ENCODE measurements at places on chromosomes 7 and 10.

GRCh38 chr7:134034652-134035051 lies 92.5 kb upstream of the LRGUK start:
- DNase-seq, result no peak

DNA sequence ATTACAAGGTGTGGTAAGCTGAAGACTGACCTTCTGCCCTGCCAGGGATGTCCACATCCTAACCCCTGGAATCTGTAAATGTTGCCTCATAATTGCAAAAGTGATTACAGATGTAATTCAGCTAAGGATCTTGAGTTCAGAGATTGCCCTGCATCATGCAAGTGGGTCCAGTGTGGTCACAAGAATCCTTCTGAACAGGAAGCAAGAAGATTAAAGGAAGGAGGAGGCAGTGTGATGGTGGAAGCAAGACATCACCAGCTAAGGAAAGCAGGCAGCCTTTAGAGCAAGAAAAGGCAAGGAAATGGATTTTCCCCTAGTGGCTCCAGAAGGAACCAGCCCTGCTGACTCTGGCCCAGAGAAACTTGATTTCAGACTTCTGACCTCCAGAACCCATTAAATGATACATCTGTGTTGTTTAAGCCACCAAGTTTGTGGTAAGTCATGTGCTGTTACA lies 78.1 kb downstream of the USP6NL start:
- DNase-seq, result peak; percentile 13

- no peak for DNase-seq
These were observed 59.2 kb downstream of the PUS7 start for GRCh38 chr7:105462765-105463420.

DNA sequence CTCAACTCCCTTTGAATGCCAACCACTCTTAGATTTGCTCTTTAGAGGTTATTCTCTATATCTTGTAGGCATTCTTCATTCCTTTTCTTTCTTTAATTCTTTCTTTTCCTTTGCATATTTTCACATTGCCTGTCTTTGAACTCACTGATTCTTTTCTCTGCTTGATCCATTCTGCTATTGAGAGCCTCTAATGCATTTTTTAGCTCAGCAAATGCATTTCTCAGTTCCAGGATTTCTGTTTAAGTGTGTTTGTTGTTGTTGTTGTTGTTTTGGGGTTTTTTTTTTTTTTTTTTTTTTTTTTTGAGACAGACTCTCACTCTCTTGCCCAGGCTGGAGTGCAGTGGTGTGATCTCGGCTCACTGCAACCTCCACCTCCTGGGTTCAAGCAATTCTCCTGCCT lies 71.6 kb downstream of the FBXL13 start:
- no peak for DNase-seq

- no peak for DNase-seq
These were observed 25.1 kb upstream of the DDIT4 start for GRCh38 chr10:72248468-72249151.

DNA sequence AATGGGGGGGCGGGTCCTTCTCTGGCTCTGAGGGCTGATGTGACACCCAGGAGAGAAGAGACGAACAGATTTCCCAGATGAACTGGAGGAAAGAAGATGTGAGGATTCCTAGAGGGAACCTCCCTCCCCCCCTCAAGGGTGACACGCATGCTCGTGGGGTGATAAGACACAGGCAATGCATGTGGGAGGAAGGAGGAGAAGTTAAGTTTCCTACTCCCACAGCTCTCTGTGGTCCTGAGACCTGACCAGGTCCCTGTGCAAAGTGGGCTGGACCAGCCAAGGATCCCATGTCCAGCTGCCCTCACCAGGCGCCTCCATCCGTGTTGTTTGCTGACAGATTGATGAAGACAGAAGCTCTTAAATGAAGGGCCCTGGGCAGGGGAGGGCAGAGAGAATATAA lies 112.6 kb downstream of the SH3PXD2A start:
- no peak for DNase-seq

GRCh38 chr10:99443500-99443899 lies 13.1 kb upstream of the GOT1 start:
- DNase-seq, result no peak

DNA sequence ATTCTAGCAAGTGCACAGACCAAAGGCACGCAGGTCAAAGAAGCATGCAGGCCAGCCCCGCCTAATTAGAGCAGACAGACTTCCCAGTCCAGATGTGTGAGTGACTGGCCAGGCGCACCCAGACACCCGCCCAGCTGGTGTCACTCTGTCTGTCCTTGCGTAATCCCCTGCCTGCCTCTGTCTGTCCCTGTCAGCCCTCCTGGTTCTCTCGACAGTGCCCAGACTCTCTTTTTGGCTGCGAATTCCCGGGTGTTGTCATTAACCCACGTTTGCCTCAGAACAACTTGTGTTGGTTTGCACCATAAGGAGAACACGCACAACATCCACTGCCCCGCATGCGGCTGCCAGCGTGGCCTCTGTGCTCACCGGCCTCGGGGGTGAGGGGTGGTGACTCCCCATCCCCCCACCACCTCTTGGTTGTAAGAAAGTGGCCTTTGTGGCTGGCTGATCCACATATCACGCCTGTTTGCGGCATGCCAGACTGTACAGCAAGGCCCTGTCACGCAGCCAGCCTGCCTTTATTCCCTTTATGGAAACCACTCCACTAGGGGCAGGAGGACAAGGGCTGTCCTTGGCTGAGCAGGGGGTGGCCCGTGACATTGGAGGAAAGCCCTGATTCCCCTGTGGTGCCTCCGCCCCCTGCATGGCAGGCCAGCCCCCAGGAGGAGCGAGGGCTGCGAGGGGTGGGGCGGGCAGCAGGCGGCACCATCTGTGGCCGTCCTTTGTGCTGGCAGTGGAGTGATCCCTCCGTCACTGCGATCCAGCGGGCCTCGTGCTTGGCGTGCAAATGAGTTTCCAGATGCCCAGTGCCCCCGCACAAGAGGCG lies 72.8 kb upstream of the PPIF start:
- peak; percentile 45 for DNase-seq

- DNase-seq, result no peak
These were observed 76.9 kb upstream of the LANCL2 start for GRCh38 chr7:55288070-55288824.

DNA sequence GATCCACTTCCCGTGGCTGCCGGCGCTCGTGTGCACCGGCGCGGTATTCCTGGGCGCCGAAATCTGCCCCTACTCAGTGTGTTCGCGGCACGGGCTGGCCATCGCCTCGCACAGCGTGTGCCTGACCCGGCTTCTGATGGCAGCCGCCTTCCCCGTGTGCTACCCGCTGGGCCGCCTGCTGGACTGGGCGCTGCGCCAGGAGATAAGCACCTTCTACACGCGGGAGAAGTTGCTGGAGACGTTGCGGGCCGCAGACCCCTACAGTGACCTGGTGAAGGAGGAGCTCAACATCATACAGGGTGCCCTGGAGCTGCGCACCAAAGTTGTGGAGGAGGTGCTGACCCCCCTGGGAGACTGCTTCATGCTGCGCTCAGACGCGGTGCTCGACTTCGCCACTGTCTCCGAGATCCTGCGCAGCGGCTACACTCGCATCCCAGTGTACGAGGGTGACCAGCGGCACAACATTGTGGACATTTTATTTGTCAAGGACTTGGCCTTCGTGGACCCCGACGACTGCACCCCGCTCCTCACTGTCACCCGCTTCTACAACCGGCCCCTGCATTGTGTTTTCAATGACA lies 1.3 kb downstream of the CNNM1 start:
- no peak for DNase-seq

DNA sequence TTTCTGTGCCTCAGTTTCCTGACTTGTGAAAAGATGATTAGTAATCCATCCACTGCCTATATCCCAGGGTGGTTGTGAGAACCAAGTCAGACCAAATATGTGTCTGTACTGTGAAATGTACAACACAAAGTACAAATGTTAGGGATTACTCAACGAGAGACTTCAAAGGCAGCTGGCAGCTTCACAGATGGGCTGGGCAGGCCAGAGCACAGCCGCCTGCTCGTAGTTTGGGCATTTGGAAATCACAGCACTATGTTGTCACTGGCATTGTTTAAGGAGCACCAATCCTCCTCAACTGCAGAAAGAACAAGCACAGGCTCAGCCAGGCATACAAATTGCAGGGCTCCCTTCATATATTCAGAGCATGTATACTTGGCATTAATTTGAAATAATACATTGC lies 64.5 kb upstream of the C10orf90 start:
- DNase-seq, result no peak

DNA sequence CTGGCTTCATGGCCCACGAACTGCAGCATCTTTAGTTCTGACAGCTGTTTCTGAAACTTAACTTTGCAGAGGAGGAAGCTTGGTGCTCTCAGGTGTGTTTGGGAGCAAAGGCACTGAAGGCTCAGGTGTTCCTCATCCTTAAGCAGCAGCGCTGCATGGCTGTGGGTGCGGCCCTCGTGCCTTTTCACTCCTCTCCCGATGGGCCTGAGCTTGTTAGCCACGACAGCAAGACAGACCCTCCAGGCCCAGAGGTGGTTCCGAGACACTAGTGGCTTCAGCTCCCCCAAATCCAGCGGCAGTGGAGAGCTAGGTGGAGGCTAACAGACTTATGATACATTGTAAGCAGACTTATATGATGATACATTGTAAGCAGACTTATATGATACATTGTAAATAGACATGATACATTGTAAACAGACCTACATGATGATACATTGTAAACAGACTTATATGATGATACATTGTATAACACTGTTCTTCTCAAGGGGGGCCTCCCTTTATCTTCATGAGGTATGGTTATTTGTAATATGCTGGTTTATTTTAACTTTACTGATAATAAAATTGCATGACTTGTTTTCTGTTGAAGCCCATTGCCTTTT lies 14.1 kb downstream of the PFKP start:
- no peak for DNase-seq

DNA sequence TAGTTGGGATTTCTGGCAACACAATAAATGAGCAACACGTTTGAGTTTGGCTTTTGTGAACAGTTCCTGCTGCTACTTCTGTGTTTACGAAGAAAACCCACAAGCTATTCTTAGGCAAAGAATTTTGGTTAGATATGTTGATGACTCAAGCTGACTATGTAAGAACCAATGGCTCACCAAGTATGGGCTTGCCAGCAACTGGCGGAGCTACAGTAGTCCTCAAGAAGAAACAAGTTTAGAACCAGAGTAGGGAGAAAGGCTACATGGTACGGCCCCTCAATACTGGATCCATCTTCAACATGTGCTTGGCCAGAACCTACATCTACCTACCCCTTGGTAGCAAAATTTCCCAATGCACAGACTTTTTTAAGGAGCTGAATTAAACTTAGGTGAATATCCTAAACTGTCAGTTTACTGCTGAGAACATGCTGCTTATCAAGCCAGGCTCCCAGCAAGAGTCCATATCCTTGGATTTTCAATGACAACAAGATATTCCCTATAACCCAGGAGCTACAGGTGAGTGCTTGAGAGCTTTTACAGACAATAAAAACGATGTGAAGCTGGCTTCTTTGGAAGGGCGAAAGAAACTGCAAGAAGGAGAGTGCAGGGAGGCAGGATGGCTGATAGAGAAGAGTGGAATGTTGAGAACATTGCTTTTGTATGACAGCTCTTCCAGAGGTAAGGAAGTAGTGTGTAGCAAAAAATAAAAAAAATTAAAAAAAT lies 74.3 kb upstream of the ASAH2 start:
- peak; percentile 93 for DNase-seq

GRCh38 chr10:110791541-110792073 lies 80.1 kb upstream of the PDCD4 start:
- DNase-seq, result no peak

DNA sequence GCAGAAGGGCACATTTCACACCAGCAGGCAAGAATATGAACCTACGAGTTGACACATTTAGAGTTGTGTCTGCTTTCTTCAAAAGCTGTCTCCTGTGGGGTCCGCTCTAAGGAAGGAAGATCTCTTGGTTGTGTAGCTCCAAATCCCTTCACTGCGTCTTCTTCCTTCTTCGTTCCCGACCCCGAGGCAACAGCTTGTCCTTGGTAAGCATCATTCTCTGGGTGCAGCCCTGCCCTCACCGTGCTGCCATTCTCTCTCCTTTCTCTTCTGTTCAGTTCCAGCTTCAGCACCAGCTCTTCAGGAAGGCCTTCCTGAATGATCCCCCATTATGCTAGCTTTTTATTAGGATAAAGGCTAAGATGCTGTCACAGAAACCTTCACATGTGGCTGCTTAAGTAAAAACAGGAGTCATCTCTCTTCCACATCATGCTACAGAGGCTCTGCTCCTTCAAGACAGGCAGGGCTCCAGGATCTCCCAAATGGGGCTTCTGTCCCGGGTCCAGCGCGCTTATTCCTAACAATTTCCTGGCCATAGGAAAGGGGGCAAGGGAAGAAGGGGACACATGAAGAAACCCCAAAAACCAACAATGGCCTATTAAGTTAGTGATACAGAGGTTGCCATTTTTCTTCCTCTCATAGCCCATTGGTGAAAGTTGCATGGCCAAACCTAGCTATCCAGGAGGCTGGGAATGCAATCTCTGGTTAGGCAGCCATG lies 52.2 kb upstream of the SHH start:
- DNase-seq, result no peak

- DNase-seq, result no peak
These were observed 47.2 kb downstream of the PARP12 start for GRCh38 chr7:140015471-140015970.

DNA sequence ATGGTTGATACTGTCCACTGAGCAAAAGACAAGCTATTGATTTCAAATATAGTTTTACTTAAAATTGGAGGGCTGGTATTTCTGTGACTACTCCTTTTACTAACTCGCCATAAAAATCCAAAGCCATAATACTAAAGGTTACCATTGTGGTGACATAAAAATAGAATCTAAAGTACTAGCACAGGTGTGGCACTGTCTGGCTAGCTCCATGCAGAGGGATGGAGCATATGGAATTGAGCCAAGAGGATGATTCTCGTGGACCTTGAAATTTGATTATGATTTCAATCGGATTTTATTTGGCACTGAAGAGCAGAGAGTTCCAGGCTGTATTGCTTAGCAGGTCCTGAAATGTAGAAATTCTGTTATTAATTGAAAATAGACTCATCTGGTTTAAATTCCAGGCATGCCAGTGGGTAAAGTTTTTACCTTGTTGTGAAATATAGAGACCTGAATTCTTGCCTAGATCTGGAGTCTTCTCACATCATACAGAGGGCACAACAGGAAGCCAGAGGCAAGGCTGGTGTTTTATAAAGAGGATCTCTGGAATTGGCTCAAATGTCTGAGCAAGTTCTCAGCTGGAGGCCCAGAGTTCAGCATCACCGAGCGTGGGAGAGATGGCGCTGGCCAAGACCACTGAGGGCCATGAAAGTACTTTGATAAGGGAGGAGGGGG lies 29.9 kb upstream of the DLD start:
- no peak for DNase-seq

DNA sequence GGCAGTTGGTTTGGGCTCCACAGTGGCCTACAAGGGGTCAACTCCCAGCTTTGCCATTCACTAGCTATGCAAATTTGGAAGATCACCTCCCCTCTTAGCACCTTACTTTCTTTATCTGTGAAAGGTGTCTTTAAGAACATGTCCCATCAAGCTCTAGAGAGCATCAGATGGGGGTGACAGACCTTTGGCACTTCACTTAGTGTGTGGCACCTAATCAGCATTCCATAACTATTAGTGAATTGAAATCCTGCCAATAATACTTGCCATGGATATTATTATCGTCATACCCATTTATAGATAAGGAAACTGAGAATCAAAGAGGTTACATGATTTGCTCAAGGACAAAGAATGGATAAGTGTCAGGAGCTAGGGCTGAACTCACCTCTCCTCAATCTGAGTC lies 51.9 kb downstream of the PLPP4 start:
- DNase-seq, result no peak

Measured in GM04503 (cell line).